Body of pancreas (tissue), 4 donors: ENCODE measurements at places on chromosomes 13 and 19. TPM values are rescaled to one million over a fixed set of nuclear protein-coding genes. Genes with fewer than 3 reads are reported as not detected.

The CILP2 gene
- total RNA-seq: 0.66 TPM

The CGB1 gene
- total RNA-seq: not detected

The TDRD12 gene
- total RNA-seq: 0.52 TPM

The TTYH1 gene
- 20.5 TPM for total RNA-seq

- no peak for DNase-seq
Measured at GRCh38 chr13:91291078-91291477, 56.4 kb upstream of the MIR17HG start.

- no peak for DNase-seq
Measured at GRCh38 chr19:1921825-1922224, 16.6 kb downstream of the ADAT3 start.

DNA sequence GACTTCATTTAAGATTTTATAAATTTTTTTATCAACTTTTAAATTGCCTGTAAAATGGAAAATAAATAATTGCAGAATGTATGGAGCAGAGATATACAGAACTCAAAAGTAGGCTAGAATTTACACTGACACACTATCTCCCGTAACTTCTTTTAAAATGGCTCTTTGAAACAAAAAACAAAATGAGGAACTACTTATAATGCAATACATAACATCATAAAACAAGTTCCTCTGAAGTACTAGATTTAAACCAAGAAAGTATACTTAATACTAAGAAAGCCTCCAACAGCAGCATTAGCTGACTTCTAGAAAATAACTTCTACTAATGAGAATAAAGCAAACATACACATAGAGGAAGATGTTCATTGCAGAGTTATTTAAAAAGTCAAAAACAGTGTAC is 17.0 kb downstream of the RBM26 start:
- no peak for DNase-seq

DNA sequence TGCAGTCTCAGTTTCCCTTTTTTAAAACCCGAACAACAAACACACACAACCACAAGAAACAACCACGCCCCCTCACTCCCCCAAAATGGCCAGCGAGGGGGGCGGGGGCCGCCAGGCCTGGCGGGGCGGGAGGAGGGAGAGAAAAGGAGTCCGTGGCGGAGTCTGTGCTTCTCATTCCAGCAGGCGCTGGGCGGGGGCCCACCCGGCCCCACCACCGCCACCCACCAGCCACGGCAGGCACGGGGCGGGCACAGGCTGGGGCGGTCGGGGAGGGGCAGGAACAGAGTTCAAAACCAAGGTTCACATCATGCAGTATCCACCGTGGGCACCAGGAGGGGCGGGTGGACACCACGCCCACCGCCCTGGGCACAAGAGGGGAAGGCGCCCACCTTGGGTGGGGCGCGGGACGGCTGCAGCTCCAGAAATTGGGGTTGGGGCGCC is 12.9 kb downstream of the DPF1 start:
- DNase-seq: no peak

GRCh38 chr13:50187352-50188029 is 172.2 kb downstream of the KCNRG start:
- no peak for DNase-seq

DNA sequence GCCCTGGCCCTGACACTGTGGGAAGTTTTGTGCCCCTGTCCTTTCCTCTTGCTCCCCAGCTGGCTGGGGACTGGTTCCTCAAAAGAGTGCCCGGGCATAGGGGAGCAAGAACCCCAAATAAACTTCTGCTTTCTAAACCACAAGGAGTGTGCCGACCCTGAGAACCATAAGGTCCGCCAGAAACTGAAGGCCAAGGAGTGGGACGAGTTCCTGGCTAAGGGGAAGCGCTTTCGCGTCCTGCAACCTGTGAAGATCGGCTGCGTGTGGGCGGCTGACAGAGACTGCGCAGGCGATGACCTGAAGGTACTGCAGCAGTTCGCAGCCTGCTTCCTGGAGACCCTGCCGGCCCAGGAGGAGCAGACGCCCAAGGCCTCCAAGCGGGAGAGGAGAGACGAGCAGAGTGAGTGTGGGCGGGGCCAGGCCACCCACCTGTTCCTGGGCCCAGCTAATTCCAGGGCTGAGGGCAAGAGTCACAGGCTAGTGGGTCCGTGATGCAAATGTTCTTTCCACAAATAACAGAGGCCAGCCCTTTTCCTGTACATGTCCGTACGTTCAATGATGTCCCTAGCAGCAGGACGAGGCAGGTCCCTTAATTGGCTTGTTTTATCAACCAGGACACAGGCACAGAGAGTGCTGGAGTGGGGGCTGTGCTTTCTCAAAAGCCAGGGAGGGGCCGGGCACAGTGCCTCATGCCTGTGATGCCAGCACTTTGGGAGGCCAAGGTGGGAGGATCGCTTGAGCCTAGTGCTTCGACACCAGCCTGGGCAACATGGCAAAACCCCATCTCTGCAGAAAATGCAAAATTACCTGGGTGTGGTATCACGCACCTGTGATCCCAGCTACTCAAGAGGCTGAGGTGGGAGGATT is 25.6 kb downstream of the UBXN6 start:
- DNase-seq: peak; percentile 63

- DNase-seq: peak; percentile 38
Measured at GRCh38 chr19:34662919-34663318, 14.0 kb downstream of the SCGB2B2 start.

DNA sequence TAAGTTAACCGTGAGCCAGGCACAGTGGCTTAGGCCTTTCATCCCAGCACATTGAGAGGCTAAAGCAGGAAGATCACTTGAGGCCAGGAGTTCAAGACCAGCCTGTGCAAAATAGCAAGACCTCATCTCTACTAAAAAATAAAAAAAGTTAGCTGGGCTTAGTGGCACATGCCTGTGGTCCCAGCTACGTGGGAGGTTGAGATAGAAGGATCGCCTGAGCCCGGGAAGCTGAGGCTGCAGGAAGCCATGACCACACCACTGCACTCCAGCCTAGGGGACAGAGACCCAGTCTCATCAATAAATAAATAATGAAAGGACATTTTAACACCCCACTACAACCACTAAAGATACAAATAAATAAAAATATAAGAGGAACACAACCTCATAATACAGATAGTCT is 21.6 kb downstream of the LSM14A start:
- no peak for DNase-seq

GRCh38 chr19:49889038-49889686 is 7.5 kb downstream of the IL4I1 start:
- DNase-seq: peak; percentile 10

- DNase-seq: no peak
Measured at GRCh38 chr19:38266981-38267597, 2.7 kb downstream of the SPINT2 start.

- no peak for DNase-seq
Measured at GRCh38 chr19:33508431-33508830, 13.2 kb downstream of the PEPD start.

DNA sequence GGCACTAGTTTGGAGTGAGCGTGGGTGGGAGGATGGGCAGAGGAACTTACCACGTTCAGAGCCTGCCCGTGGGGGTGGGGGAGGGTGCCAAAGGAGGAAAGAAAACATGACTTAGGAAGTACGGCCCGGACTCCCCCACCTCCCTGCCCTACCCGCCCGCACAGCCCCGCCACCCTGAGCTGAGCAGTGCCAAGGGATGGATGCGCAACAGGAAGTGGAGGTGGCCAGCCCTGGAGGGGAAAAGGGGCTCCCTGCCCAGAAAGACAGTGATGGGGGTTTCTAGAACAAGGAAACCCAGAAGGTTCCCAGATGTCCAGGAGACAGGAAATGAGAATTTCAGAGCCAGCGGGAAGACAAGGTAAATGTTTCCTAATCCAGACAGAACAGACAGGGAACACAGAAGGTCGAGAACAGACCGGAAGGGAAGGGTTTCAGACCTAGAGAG is 6.3 kb downstream of the TEAD2 start:
- no peak for DNase-seq
